Globus pallidus (tissue), 1 donor: ENCODE measurements at places on chromosomes 7 and 10.

DNA sequence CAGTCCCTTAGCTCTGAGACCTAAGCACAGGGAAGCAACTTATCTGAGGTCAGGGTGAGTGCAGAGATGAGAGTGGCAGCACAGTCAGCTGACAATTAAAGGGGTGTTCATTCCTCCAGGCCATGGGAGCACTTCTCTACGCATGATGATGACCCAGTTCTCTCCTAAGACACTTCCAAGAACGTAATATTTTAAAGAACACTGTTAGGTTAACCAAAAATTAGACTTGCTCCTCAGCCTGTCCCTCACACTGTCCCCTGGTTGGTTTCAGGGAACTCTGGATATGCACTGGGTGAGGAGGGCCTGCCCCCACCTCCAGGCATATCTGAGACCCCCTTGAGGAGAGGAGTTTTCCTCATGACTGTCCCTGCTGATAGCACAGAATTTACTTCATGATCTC is 767.5 kb downstream of the GRID1 start:
- DNase-seq, result no peak

DNA sequence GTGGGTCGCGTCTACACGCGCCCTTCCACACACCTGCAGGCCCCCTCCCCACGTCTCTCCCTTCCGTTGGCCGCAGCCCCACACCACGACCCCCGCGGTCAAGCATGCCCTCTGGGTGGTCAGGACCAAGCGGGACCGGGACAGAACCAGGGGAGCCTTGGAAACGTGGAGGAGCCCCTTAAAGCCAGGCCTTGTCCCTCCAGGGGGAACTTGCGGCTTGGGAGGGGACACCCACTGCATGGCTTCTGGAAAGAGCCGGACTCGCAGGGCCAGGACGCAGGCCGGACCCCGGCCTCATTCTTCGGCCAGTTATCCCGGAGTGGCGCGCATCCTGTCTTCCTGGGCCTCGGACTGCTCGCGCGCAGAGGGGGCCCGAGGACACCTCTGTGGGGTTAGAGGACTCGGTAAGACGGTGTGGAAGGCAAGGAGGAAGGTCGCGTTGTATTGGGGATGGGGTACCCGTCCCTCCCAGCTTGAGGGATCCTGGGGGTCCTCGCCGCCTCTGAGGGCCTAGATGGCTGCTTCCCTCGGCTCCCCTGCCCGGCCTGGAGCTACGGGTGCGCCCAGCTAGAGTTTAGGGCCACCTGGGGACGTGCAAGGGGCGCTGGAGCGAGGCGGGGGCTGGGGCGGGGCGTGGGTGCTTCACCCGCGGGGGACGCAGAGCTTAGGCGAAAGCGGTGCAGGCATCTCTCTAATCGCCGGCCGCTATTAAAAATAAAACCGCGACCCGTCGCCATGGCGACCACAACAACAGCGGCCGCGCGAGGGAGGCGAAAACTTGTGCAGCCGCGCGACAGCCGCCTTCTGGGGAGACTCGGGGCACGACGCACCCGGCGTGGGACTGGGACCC is 1.8 kb upstream of the PDGFA start:
- no peak for DNase-seq

- no peak for DNase-seq
These were observed 438.6 kb downstream of the TNS3 start for GRCh38 chr7:47143339-47143738.

GRCh38 chr10:29874606-29875269 is 184.6 kb downstream of the JCAD start:
- DNase-seq, result no peak

- DNase-seq, result no peak
These were observed 798 bp upstream of the AUTS2 start for GRCh38 chr7:69597278-69598076.

- DNase-seq, result no peak
These were observed 51.5 kb upstream of the MTURN start for GRCh38 chr7:30083334-30083733.

DNA sequence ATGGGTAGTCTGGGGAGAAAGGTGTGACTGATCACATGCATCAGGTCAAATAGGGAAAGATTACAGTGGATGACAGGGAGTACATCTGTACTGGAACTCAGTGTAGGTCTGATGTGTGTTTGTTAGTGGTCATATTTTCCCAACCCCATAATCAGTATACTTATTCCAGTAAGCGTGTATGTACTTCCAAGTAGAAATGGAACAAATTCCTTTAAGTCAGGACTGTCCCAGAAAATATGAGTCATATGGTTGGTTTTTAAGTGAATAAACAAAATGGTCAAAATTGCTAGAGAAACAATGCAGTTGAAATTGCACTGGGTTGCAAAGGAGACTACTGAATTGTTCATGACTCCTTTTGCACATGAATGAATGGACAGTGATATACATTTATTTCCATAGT is 118.8 kb upstream of the MYO3A start:
- DNase-seq, result no peak

GRCh38 chr10:129191797-129192196 is 275.2 kb upstream of the MGMT start:
- DNase-seq, result no peak

DNA sequence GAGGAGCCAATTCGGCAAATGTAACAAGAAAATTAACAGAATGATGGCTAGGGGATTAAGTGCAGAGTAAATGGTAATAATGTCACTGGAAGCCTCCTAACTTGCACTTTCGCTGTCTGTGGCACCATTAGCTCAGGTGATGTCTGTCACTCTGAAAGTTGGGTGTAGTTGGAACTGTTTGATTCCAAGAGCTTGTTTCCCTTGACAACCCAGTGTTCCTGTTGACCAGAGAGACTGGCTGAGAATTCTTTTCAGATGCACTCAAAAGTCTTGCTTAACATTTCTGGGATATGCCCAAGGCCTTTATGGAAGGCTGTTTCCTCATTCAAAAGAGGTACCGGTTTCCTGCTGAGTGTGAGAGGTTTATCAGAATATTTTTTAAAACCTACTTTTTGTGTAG is 49.6 kb downstream of the PLPP4 start:
- peak; percentile 16 for DNase-seq

- no peak for DNase-seq
These were observed 10.8 kb upstream of the PON1 start for GRCh38 chr7:95335093-95335492.

DNA sequence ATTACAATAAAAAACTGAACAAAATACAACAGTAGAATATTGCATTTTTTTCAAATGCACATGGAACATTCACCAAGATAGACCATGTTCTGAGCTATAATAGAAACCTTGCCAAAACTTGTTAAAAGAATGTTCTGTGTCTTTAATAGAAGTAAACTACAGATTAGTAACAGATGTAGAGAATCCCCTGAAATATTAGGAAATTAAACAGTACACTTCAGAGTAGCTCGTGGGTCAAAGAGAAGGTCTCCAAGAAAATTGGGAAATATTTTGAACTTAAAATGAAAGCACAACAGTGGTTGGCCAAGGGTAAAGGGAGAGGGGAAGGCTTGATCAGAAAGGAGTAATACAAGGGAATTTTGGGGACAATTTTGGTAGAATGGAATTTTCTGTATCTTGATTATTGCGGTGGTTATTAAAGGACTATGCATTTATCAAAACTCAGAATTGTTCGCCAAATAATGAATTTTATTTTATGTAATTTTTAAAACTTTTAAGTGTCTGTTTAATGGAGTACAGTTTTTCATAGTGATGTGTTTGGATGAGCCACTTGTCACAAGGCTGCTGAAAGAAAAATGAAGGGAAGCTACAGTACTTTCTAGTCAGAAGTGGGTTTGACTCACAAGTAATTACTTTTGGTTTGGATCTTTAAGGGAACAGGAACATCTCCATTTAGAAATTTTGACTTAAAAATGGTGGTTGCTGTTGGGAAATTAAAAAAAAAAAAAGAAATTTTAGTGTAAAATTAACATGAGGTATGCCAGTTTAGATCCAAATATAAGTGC is 10.2 kb downstream of the PLEKHA8 start:
- no peak for DNase-seq

- DNase-seq, result no peak
These were observed 83.1 kb downstream of the STRA8 start for GRCh38 chr7:135316648-135317313.

DNA sequence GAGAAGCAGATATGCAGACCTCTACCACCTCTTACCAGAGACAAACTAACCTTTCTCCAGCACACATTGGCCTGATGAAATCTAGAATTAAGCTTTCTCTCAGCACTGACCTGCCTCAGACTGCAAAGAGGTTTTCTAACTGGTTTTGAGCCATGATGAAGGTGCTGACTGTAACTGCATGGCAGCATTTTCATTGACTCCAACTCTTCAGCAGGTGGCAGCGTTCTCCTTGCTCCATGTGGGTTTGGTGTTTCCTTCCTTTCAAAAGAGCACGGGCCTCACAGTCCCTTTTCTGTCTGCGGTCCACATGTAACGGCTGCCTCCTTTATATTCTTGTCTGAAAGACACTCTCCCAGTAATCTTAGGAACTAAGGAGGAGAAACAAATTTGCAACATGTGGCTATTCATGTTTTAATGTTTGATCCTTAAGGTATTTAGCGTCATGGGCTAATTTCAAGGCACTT is 12.6 kb downstream of the KLLN start:
- peak; percentile 48 for DNase-seq

DNA sequence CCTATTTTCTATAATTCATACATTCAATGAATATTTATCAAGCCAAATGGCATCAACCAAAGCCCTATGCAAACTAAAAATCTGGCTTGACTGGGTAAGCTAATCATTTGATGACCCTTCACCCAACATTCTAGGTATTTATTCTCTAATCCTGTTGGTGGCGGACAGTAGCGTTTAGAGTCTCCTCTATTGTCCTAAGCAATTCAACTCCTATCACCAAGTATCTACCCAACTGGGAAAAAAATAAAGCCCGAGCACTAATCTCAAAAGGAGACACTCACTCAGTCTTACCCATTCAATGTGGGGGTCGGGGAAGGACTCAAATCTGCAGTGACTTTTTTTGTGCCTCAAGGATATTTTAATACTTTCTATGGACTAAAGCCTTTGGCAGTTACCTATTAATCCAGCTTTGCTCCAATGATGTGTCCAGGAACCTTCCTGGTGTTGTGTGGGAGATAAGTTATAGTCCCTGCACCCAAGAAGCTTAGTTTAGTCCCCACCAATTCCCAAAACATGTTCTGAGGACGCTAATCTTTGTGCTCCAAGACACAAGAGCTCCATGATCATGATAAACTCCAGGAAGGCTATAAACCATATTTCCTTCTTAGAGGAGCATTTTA is 30.6 kb downstream of the DNMBP start:
- DNase-seq, result no peak

DNA sequence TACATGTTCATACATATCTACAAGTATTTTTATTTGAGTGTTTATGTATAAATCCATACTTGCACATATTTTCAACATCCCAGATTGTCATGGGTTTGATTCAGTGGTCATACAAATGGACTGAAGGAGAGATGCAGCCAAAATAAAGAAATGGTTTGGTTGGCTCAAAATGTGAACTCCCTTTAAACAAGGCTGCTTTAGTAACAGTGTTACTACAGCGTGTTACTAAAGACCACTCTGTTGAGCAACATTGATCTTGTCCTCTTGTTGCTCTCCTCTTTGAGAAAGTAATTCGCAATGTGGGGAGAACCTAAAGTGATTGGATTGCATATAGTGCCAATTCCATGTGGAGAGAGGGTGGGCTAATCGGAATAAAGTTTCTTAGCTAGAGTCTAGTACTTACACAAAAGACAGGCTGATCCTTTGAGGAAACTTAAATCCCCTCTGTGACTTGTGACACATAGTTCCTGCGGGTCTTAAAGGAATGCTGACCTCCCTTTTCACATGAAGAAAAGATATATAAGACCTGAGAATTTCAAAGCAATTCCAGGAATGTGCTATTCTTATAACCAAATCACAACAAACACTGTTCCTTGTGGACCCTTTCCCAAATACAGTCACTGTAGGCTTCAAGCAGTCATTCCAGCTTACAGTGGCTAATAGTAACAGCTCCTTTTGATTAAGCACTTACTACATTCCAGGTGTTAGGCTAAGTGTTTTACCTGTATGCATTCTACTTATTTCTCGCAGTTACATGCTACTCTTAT is 144.3 kb downstream of the FZD1 start:
- DNase-seq, result no peak

DNA sequence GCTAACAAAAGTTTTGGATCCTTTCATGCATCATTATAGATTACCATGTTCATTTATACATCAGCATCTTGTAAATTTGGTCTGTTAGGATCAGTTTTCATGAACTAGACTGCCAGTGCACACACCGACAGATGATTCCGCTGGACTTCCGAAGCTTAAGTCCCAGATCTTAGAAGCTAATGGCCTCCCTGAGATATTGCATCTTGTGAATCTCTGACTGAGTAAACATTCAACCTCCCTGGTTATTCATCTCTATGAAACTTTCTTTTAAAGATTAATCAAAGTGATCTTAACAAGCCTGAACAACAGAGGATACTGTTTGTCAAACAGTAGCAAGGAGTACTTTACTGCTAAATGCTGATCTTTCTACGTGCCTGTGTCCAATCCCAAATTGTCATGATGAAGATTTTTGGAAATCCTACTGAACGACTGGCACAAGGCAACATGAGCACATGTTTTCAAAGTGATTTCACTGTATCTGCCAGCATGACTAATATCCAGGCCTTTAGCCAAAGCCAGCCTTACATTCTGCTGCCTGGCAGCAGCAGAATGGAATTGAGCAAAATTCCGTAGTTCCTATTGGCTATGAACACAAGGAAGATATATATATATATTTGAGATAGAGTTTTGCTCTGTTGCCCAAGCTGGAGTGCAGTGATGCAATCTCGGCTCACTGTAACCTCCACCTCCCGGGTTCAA is 91.3 kb upstream of the ANK3 start:
- DNase-seq, result peak; percentile 88

- peak; percentile 75 for DNase-seq
These were observed 177.2 kb downstream of the BUB3 start for GRCh38 chr10:123331438-123331837.

GRCh38 chr7:95725205-95725604 is 47.1 kb upstream of the DYNC1I1 start:
- DNase-seq, result no peak

DNA sequence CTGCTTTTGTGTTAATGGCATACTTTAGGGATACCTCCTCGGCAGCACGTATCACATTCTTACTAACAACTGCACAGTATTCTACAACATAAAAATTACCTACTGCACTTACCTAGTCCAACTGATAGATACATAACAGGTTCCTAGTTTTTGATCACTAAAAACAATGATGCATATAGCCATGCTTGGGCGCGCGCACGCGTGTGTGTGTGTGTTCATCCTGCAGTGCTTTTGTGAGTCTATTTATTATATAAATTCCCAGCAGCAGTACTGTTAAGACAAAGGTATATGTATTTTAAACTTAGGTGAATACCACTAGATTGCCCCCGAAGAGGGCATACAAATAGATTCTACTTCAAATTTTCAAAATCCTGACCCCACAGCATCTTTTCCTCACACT is 181.4 kb downstream of the ELMO1 start:
- DNase-seq, result no peak

GRCh38 chr7:19248681-19249080 is 103.5 kb upstream of the FERD3L start:
- DNase-seq, result no peak
